ENCODE measurements at places on chromosomes 12 and 14.

GRCh38 chr14:22986508-22987054, 4.2 kb upstream of the AJUBA start:
- DNase-seq = peak; percentile 66

DNA sequence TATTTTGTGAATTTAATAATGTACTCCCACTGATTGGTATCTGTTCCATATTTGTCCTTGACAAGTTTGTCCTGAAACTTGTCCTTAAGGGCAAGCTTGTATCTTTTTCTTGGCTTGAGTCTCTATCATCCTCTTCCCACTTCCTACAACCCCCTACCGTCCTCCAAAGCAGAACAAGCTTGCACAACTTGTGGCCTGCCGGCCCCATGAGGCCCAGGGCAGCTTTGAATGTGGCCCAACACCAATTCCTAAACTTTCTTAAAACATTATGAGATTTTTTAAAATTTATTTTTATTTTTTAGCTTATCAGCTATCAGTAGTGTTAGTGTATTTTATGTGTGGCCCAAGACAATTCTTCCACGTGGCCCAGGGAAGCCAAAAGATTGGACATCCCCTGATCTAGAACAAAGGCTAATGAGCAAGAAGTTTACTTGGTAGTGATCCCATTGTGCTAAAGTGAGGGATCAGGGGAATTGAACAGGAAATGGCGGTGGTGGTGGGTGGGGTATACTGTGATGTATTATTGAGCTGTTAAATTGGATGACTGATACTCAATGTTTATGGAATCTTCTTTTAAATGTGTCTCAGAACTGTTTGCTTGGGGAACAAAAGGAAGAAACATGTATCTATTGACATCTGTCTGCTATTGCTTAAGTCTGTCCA, 37.8 kb downstream of the TMX1 start:
- DNase-seq = no peak

- DNase-seq = no peak
Measured at GRCh38 chr14:35159742-35160409, 37.5 kb downstream of the PRORP start.

DNA sequence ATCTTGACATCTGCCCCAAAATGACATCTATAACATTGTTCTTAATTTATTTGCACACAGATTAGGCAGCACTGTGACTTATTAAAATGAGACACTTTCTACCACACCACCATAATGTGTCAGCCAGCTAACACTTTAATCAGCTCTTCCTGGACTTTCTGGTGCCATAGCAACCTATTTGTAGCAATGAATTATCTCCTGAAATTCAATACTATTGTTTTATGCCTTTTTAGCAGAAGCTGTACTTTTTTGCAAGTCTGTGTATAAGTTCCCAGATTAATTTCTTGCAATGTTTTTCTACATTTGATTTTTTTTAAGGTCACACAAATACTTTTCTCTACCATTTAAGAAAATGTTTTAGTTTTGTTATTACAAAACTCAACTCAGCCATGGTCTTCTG, 72.8 kb upstream of the SAV1 start:
- DNase-seq = no peak

DNA sequence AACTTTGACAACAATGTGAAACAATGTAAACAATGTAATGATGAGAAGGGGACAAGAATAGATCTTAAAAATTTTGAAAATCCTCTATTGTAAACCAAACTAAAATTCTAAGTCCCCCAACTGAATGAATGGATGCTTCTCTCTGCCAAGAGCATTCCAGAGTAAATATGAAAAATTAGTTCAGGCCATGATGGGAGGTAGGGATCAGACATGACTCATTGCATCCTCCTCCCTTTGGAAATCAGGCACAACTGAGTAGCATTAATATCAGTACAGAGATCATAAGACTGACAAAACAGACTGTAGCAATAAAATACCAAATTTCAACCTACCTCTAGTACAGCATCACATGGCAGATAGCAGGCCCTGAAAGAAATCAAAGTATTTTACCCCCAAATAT, 559.9 kb downstream of the C12orf50 start:
- no peak for DNase-seq

DNA sequence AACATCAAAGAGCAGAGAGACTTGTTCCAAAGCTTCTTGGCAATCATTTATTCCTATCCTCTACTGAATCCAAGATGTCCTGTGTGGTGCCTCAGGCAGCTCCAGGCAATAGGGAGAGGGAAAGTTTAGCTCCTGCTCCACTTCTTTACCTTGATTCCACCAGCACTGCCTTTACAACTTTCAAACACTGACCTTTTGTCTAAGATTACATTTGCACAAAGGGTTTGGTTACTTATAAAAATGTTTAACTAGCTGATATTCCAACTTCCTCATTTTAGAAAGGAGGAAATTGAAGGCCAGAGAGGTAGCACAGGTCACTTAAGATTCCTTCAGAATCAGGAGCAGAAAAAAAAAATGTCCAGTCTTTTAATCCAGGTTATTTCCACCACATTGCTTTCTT, 192.7 kb downstream of the BTG1 start:
- no peak for DNase-seq

DNA sequence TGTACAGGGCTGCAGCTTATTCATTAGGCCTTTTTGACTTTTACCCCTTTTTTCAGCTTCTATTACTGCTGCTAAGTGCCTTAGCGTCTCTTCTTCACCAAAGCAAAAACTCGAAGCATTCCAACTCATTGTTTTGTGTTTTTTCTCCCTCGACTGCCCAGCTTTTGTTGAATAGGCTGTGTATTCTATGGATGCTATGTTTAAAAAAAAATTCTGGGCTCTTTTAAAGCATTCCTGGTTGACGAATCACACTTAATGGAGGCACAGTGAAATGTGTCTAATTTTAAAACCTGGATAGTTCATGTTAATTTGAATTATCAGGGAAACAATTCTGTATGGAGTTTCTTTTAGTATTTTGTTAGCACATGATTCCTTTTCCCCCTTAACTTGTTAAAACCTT, 29.7 kb downstream of the KTN1 start:
- no peak for DNase-seq

DNA sequence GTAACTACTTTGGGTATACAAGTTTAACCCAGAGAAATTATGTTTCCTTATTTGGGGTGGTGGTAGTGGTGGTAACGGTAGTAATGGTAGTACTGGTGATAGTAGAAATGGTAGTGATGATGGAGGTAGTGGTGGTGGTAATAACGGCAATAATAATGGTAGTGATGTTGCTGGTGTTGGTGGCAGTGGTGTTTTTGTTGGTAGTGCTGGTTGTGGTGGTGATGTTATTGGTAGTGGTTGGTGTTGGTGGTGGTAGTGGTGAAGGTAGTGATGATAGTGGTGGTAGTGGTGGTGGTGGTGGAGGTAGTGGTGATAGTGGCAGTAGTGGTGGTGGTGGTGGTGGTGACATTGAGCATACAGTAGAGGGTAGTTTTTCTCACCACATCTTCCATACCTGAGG, 95.6 kb downstream of the TMEM30B start:
- DNase-seq = no peak

GRCh38 chr14:64786296-64787149, 82.3 kb downstream of the PLEKHG3 start:
- no peak for DNase-seq

DNA sequence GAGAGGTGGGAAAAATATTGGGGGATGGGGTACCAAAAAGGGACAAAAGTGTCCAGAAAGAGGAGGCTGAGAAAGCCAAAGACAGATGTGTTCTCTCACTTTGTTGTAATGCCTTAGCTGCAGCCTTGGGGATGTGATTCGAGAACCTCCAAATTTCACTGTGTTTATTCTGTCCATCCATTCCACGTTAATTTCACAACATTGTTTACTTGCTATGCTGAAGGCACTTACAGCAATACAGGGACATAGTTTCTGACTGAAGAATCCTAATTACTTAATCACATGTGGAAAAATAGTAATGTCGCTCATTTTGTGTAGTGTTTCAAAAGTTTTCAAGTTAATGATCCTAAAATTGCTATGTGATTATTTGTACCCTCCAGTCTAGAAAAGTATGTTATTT, 146.2 kb upstream of the SLC38A2 start:
- DNase-seq = no peak

DNA sequence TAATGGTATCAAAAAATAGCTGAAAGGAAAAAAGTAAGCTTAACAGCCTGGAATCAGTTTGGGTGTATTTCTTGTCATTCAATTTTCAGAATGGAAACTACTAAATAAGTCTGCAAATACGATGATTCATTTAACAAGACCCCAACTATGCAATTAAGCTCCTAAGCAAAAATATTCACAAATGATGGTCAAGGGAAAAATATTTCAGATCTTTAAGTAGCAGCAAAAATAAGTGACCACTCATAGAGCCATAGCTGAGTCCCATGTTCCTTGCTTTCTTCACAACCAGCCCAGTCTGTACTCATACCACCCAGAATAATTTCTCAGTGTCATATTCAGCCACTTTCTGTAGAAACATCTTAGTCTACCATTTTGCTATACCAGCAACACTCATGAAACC, 185.4 kb downstream of the PPM1H start:
- no peak for DNase-seq

DNA sequence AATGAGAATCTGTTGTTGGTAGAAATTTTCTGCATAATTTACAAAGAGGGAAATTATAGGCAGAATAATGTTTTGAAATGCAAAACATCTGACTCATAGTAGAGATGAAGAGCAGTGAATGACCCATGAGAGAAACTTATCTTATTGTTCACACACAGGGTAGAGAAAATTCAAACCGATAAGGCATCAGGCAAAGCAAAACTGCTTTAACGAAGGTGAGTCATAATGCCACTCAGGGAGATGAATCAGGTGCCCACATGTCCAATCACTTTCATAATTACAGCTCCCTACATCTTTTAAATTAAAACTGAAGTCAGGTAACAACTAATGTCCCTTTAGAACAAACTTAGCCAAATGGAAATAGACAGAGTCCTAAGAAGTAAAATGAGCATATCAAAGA, 265.6 kb upstream of the GARIN6 start:
- no peak for DNase-seq

GRCh38 chr12:48145981-48146380, 11.3 kb downstream of the ASB8 start:
- no peak for DNase-seq

GRCh38 chr12:122023339-122024131, 1.9 kb downstream of the BCL7A start:
- peak; percentile 71 for DNase-seq

- DNase-seq = no peak
Measured at GRCh38 chr12:71220260-71220659, 62.5 kb upstream of the TSPAN8 start.

Measured in C1 segment of cervical spinal cord (tissue), 14 donors.